HCT116 (cell line): ENCODE measurements at places on chromosomes 5 and 9. TPM values are rescaled to one million over a fixed set of nuclear protein-coding genes. Genes with fewer than 3 reads are reported as not detected.
A peak's percentile ranks its signal among the peaks of the same experiment; 100 is the strongest.

TEX48 gene
- not detected for total RNA-seq

AFAP1L1 gene
- total RNA-seq: 4.3 TPM

GRCh38 chr5:115366223-115366622 lies 69.8 kb upstream of the CCDC112 start:
- DNase-seq: no peak

- no peak for DNase-seq
These were observed 347.3 kb downstream of the CDH12 start for GRCh38 chr5:22505891-22506290.

LCN2 gene
- total RNA-seq: 9.2 TPM

PFN3 gene
- total RNA-seq: not detected

CEP72 gene
- total RNA-seq: 25.6 TPM

SSBP2 gene
- total RNA-seq: 5.2 TPM

DNA sequence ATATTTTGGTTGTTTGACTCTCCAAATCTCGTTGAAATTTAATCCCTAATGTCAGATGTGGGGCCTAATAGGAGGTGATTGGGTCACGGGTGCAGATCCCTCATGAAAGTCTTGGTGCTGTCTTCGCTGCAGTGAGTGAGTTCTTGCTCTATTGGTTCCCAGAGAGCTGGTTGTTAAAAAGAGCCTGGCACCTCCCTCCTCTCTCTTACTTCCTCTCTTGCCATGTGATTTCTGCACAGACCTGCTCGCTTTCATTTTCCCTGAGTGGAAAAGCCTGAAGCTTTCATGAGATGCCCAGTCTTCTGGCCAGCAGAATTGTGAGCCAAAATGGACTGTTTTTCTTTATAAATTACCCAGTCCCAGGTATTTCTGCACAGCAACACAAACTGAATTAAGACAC lies 221.6 kb downstream of the MAT2B start:
- no peak for DNase-seq

- DNase-seq: no peak
These were observed 5.9 kb downstream of the MGAT4B start for GRCh38 chr5:179800696-179801201.

DNA sequence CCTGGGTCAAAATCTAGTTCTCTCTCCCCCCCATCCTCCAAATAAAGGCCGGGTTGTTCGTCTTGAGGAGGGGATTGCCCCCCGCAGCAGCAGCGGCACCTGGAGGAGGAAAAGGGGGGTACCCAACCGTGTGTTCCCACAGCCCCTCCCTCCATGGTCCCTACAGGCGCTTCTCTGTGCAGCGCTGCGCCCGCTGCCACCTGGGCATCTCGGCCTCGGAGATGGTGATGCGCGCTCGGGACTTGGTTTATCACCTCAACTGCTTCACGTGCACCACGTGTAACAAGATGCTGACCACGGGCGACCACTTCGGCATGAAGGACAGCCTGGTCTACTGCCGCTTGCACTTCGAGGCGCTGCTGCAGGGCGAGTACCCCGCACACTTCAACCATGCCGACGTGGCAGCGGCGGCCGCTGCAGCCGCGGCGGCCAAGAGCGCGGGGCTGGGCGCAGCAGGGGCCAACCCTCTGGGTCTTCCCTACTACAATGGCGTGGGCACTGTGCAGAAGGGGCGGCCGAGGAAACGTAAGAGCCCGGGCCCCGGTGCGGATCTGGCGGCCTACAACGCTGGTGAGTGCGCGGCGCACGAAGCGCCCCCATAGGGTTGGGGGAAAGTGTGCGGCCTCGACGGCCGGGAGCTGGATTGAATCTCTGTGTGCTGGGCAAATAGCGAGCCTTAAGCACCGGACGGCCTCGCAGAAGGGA lies 3.5 kb downstream of the LHX2 start:
- DNase-seq: no peak

OTP gene
- 0.07 TPM for total RNA-seq

DNA sequence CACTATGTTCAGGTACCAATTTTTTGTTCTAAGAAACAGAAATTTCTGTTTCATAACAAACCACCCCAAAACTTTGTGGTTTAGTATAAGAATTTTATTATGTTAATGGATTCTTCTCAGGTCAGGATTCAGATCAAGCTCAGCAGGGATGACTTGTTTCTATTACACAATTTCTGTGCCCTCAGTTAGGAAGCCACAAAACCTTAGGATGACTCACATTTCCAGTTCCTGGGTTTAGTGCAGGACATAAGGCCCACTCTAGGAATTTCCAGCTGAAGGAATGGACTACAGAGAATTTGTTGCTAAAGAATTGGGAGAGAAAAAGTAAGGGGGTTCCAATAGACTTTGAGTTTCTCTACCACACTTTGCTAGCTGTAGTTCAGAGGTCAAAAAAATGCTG lies 629.3 kb downstream of the ANXA1 start:
- no peak for DNase-seq

DNA sequence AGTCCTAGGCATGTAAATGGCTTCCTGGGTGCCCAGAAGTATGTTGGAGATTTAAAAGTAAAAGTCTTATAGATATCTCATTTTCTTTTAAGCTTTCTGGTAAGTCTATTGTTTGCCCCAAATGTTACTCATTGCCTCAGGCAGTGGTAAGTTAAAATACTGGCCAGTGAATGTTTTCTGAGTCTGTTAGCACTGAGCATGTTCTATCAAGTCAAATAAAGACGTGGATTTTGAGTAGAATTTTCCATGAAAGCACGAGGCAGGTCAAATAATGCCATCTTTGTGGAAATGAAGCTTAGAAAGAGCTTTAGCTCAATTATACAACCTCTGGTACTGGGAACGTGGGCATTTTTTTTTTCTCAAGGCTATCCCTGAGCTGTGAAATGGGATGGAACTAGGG lies 651.3 kb upstream of the ACO1 start:
- DNase-seq: no peak

DNA sequence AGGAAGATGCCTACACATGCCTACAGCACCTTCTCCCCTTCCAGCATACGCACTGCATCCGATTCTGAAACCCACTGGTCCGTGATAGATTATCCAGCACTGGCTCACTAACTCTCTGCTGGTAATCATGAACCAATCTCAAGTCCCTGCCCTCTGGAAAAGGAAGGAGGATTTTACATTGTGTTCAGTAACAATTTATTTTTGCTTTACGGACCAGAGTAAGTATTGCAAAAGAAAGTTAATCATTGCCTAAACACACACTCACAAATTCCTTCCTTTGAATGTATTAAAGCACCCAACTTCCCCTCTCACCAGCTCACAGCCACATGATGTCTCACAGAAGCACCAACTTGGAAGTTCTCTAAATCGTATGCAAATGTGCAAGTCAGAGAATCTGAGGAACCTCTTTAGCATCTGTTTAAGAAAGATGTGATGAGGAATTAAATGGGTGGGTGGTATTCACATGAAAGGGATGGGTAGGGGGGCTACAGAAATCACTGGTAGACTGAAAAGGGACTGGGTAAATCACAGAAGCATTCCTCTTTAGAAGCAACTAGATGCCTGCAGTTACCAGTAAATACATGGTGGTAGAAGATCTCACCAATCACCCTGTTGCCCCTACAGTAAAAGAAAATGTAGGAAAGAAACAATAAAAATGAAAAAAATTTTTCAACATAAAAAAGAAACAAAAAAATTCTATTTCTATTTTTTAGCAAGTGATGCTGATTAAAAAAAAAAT lies 8.4 kb downstream of the GNAQ start:
- no peak for DNase-seq

- no peak for DNase-seq
These were observed 81.6 kb downstream of the PPP2R2B start for GRCh38 chr5:146796911-146797310.

DNA sequence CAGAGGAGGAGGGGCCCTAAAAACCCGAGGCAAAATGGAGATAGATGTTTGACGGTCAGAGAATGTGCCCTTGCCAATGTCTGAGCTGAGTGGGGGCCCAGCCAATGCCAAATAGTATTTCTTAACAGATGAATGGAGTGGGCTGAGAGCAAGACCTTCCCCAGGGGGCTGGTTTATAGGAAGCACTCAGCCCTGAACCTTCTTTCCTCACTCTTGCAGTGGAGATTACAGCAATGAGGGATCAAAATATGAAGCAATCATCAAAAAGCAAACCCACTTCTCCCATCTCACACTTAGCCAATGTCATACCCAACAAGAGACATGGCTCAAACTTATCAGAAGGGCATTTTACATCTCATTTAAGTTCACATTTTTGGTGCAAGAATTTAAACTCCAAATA lies 350.3 kb downstream of the GADD45G start:
- no peak for DNase-seq

CDH6 gene
- 0.12 TPM for total RNA-seq

- no peak for DNase-seq
These were observed 20.1 kb downstream of the PDE6A start for GRCh38 chr5:149924486-149924885.

GRCh38 chr5:55667938-55668337 lies 44.2 kb downstream of the SLC38A9 start:
- no peak for DNase-seq

CDC20B gene
- not detected for total RNA-seq

IFNB1 gene
- not detected for total RNA-seq

GRCh38 chr9:126027566-126027965 lies 280.4 kb downstream of the PBX3 start:
- DNase-seq: no peak

- DNase-seq: peak; percentile 60
These were observed 8.6 kb downstream of the SPINK1 start for GRCh38 chr5:147822686-147823491.

PCDHGC3 gene
- total RNA-seq: 1.2 TPM

GRCh38 chr5:108924457-108924961 lies 176.8 kb downstream of the FER start:
- DNase-seq: peak; percentile 52

- DNase-seq: no peak
These were observed 20.6 kb downstream of the PGGT1B start for GRCh38 chr5:115241881-115242642.

DNA sequence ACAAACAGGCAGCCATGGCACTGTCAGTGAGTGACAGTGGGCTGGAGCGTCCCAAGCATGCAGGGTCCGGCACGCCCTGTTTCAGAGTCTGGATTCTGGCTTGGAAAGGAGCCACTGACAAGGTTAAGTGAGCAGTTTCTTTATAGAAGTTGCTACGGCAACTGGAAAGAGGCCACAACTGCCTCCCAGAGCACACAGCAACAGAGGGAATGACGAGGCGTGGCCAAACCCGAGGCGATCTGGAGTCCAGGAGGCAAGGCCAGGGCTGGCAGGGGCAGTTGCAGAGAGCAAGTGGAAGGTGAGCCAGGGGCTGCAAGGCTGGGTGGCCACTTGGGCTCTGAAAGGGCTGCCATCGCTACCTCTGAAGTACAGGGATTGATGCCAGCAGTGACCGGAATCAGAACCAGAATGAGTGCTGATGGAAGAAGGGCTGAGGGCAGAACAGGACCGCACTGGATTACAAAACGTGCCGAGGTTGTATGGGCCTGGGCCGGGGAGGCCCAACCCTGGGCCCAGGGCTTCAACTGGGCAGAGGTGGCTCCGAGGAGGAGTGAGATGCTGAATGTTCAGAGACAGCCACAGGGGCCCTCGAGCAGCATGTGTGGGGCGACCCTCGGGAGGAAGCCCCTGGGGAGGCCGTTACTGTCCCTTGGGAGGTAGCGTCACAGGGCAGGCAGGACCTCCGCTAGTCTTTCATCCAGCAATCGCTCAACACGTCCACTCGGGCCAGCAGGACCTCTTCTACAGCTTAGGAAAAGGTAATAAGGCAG lies 4.6 kb downstream of the MRPL41 start:
- DNase-seq: no peak

DNA sequence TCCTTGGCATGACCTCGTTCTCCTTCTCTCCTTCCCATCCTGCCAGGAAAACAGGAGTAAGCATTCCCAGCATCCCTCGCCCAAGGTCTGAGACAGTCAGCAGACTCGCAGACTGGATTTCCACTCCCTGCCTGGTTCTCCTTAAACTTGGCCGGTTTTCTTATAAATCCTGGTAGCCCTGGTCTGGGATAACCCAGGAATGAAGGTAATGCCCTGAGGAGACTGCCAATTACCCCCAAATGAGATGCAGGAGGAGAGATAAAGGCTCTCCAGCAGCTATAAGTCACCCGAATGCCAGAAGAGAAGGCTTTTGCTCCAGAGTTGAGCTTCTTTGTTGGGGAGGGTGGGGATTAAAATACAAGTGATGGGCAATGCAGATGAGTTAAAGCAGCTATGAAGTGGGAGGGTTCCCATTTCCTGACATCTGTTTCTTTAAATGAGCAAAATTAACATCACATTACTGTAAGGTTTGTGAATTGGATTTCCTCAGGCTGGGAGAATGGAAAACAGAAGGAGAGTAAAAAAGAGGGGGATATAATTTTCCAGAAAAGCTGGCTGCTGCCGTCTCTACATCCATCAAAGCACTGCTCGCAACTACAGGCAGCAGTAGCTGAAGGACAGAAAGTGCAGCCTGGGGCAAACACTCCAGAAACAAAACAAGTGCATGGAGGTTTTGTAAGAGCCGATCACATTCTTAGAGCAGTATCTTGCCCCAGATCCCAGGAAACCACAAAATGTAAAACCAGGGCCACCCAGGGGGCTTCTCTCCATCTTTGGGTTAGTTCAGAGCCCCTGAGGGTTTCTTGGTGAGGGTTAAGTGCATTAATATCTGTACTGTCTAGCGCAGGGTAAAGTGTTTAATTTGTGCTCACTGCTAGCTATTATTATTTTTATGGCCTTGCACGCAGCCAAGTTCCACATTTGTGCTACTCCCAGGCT lies 177.6 kb upstream of the PANK3 start:
- DNase-seq: no peak

CBY3 gene
- not detected for total RNA-seq

STKLD1 gene
- total RNA-seq: 0.37 TPM

DNA sequence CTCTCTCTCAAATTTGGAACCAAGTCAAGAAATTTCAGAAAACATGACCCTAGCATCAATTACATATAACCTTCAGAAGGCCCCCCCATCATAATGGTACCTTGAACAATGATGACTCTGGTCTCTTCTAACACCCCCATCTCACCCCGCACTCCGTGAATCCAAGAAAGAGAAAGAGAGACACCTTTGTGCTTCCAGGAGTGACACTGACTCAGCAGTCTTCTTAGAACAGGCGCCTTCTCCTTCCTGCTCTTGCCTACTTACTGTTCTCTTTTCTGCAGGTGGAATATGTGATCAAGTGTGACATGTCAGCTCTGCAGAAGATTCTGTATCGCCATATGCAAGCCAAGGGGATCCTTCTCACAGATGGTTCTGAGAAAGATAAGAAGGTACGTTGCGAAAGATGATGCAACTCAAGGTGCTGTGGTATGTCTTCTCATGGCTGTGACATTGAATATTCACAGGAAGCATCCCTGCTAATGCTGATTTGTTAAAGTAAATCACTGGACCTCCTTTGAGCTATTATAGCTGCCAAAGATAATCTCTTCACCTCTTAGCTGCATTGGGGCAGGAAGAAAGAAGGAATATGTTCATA lies 81.3 kb downstream of the SMARCA2 start:
- DNase-seq: no peak

DNA sequence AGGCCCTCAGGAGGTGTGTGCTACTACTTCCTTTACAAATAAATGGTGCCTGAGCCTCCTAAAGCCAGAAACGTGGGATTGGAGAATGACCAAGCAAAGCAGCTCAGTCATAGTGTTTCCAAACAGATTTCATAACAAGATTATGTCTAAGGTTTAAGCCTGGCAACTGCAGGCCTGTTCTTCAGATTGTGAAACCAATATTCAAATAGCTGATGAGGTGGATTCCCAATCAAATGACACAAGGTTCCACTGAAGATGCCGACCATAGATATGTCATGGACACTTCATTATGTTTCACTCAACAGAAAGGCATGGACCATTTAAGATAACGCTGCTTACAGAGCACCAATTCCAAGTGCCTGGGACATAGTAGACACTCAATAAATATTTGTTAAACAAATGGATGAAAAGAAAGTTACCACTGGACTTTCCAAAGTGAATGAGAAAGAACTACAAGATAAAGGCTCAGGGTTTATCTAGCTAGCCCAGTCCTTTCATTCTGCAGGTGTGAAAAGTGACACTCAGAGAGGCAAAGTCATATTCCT lies 189.5 kb downstream of the ACTL7B start:
- DNase-seq: no peak
